ENCODE measurements at places on chromosomes 5 and 9.

GRCh38 chr5:102799017-102799416 lies 43.9 kb downstream of the PAM start:
- no peak for DNase-seq

DNA sequence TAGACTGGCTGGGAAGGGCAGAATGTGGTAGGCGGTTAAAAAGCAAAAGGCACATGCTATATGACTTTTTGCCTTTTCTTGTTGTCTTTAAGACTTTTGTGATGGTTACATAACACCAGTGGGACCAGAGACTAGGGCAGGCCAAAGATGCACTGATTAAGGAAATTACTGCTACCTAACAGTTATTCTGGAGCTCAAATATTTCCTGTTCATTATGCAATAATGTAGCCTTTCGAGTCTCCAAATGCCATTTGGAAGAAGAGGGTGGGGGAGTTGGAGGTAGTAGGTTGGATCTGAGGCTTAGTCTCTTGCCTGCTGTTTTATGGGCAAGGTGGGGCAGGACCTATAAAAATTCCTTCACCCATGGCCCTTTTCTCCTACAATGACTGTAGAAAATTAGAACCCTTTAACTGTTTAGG lies 51.7 kb downstream of the SH3GL2 start:
- no peak for DNase-seq

DNA sequence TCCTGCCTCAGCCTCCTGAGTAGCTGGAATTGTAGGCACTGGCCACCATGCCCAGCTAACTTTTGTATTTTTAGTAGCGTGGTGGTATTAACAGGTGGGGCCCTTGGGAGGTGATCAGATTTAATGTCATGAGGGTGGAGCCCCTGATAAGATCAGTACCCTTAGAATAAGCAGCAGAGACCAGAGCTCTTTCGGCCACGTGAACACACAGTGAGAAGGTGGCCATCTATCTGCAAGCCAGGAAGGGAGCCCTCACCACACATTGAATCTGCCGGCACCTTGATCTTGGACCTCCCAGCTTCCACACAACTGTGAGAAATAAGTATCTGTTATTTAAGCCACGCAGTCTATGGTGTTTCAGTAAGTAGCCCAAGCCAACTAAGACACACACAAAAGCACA lies 22.5 kb downstream of the TBC1D2 start:
- no peak for DNase-seq

- DNase-seq: no peak
Measured at GRCh38 chr9:126534431-126535186, 79.1 kb upstream of the LMX1B start.

DNA sequence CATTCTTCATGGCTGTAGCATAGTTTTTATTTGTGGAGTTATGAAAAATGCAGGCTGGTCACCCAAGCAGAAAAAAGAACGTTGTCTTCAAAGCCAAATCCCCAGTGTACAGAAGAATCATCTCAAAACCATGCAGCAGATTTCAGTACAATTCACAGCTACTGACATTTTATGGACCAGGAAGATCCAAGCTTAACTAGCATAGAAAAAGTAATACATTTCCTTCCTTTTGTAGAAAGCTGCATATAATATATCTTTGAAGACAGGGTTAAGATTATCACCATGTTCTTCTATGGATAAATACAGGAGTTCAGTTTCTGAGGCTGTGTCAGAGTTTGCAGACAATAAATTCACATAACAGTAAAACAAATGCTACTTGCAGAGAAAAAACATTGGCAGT lies 1054.8 kb upstream of the C9orf72 start:
- DNase-seq: no peak

DNA sequence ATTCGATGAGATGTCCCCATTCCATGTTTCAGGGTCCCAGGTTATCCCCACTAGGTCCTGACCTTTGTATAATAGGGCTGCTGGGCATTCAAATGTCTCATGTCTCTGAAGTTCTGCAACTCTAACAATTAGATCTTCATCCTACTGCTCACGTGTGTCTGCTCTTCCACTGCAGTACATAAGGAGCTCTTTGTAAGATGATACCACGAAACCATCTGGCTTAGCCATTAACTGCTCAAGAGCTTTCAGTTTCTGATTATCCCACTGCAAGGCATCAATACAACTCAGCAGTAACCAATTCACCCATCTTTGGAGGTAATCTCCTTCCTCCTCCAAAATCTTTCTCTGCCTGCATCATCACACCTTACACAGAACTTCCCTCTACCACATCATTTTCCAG lies 49.9 kb upstream of the PPP2CA start:
- DNase-seq: no peak

GRCh38 chr9:8946461-8946860 lies 1146.9 kb upstream of the DMAC1 start:
- DNase-seq: no peak

DNA sequence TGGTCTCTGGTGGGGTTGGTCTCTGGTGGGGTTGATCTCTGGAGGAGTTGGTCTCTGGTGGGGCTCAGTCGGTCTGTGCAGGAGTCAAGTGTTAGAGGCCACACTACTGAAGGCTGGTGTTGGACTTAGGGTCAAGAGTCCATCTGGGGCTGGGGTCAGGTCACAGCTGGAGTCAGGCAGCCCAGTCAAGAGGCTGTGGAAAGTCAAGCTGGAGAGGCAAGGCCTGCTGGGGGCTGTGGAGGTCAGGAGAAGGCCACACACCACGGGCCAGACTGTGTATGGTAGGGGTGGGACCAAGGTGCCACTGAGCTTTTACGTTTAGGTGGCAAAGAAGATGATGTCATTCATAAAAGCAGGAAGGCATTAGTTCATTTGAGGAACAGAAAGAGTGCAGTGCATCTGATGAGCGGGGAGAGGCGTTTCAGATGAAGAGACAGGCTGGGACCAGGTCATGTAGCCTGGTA lies 16.7 kb upstream of the CD74 start:
- no peak for DNase-seq

DNA sequence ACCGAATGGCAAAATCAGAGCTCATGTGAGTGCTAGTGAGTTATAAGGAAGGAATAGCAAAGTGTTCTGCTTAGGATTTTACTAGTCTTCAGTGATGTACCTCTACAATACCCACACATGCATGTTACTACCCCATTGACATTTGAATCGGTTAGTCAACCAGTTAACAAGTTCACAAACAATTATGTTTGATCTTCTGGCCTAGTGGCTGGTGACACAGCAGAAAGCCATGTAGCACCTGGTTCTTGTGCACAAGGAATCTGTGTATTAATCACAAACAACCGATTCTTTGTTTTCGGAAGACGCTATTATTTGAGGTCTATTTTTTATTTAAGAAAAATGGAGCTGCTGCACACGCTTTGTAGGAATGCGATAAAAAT lies 41.9 kb downstream of the NTRK2 start:
- DNase-seq: no peak

GRCh38 chr9:26229324-26230054 lies 551.2 kb upstream of the TUSC1 start:
- no peak for DNase-seq

DNA sequence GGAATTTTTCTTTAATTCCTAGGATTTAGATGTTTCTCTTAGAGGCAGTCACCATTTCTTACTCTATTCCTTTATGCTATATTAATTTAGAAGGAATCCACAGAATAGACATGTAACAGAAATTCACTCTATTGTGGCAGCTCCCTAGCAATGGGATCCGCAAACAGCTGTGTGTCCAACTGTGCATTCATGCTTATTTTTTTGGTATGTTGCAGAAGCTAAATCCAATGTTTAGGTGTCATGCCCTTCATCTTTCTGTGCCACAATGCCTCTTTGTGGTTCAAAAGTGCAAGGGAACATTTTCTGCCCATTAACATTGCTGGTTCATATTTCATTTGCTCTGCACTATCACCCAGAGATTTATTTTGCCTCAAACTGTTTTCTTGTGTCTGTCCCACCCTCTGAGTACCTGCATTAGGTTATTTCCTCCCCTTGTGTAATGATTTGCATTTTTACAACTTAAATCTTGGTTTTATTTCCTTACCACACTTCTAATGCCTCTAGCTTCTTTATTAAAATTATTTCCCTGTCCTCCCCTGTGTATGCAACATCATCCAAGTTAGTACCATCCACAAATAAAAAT lies 816.5 kb downstream of the EFNA5 start:
- no peak for DNase-seq
